Glomerular endothelial cell (primary cell): ENCODE measurements at places on chromosomes 12 and 14.

GRCh38 chr12:89179983-89180382 lies 172.3 kb downstream of the DUSP6 start:
- no peak for DNase-seq

GRCh38 chr12:57105011-57105753 lies 6.0 kb downstream of the STAT6 start:
- no peak for DNase-seq

DNA sequence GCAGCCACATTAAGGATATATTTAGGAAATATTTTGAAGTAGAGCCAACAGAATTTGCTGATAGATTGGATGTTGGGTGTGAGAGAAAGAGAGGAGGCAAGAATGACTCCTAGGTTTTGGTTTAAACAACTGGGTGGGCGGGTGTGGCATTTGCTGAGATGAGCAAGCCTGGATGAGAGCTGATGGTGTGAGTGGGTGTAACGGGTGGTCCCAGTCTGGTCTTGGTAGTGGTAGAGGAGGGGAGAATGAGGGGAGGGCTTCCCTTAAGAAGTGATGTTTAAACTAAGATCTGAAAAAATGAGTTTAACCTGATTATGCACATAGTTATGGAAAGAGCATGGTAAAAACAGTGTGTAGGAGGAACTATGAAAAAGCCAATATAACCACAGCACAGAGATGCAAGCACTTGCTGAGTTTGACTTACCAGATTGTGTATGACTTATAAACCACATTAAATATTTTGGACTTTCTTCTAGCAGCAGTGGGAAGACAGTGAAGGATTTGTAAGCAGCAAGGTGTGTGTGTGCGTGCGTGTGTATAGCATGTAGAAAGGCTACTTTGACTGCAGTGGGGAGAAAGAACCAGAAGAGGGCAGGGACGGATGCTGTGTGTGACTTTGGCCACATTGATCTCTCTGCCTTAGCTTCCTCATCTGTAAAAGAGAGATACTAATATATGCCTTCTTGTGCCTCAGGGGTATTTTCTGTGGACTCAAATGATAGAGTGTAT lies 139.7 kb downstream of the PRIMA1 start:
- no peak for DNase-seq

DNA sequence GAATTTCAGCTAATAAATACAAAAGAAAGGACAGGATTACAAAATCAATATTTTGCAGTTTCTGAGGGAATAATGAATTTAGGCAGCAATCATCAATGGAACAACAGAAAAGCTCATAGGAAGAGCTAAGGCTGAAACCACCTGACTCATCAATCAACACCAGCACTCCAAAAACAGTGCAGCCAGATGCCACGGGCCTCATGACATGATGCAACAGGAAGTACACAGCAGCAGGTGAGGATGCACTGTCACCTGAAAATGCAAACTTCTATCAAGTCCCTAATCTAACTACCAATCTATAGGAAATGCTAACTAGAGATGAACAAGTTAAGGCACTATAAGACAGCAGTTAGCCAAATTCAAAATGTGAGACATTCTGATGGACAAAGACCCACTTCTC lies 21.7 kb downstream of the GNS start:
- no peak for DNase-seq

GRCh38 chr12:110279566-110280375 lies 1.3 kb upstream of the ATP2A2 start:
- no peak for DNase-seq

- no peak for DNase-seq
These were observed 209.7 kb upstream of the CDKN3 start for GRCh38 chr14:54186821-54187763.

- DNase-seq = no peak
These were observed 80.8 kb downstream of the BHLHE41 start for GRCh38 chr12:26044007-26044394.

DNA sequence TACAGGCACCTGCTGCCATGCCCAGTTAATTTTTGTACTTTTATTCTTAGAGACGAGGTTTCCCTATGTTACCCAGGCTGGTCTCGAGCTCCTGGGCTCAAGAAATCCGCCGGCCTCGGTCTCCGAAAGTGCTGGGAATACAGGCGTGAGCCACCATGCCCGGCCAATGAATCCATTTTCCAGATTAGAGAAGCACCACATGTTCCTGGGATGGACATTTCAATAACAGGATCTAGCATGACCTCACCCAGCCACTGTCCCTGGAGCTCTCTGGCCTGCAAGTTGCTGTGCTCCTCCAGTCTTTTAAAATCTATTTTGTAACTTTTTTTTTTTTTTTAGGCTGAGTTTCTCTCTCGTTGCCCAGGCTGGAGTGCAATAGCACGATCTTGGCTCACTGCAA lies 2.2 kb downstream of the GPR132 start:
- no peak for DNase-seq

- DNase-seq = no peak
These were observed 167.9 kb upstream of the NTF3 start for GRCh38 chr12:5264006-5264405.

GRCh38 chr12:14775636-14775980 lies 27.7 kb downstream of the WBP11 start:
- DNase-seq = no peak

DNA sequence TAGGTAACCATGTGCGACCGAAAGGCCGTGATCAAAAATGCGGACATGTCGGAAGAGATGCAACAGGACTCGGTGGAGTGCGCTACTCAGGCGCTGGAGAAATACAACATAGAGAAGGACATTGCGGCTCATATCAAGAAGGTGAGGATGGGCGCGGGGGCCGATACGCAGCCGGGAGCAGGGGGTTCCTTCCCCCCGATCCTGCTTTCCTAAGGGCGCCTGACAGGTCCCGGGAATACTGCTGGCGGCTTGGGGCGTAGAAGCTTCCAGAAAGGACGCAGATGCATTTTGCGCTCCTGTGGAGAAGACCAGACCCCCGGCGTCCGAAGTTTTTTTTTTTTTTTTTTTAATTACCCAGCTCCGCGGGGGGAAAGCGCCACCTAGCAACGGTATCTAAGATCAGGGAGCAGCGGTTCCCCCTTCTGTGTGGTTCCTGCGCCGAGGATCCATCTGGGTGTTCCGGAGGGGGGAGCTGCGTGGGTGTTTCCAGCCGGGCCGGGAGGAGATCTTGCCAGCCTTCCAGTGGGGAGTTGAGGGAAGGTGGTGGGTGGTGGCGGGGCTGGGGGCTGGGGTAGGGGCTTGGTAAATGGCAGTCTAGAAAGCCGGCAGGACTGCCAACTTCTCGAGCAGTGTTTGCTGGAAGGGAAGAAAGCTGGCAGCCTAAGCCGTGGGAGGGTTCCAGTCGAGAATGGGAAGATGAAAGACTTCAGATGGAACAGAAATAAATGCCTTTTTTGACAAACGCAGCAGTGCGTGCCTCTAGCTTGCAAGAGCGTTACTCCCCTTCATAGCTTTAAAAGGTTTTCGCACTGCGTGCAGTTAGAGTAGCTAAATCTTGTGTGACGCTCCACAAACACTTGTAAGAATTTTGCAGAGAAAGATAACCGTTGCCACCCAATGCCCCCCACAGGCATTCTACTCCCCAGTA lies 764 bp downstream of the DYNLL1 start:
- DNase-seq = no peak

DNA sequence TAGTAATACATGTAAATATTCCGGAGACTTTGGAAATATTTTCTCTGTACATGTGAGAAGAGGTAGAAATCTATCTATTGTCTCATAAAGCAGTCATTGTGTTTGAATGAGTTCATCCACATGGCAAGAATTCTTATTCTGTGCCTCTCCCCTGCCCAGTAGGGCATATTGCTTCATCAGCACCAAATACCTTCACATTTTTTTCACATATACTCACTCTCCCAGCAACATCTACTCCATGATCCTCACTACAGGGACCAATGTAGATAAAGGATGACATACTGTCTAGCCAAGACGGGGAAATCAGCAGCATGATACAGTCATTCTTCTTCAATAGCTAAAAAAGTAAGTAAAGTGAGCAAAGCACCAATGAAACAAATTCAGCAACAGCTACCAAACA lies 1.3 kb upstream of the TAS2R14 start:
- DNase-seq = no peak

GRCh38 chr14:104968541-104969401 lies 9.4 kb downstream of the AHNAK2 start:
- no peak for DNase-seq

DNA sequence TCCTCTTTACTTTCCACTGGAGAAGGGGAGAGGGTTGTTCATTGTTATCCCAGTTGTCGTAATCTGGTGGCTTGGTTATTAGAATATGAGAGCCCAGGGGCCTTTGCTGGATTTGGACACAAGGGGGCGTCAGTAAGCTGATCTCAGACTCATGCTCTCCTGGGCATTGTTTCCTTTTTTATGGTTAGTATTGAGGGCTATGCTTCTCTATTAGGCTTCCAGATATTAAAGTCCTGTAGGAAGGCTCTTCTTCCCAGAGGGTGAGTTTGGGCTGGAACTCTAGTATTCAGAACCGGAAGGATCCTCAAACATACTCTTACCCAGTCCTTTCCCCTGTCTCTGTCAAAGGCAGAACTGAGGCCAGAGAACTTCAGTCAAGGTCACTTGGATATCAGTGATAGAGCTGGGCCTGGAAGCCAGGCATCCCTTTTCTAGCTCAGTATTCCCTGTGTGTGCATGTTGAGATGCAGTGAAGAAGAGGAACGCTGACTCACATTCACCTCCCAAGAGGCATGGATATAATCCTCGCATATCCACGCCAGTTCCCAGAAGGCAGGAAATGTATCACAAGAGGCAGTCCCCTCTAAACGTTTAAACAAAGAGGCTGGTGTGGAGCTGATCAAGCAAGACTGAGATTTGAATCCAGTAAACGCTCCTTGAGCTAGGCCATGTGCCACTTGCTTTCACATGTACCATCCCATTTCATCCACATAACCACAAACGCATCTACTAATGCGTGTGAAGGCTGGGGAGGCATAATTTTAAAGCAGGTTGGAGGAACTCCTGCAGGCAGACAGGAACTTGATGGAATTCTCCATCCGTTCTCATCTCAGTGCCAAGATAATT lies 41.6 kb downstream of the UBE3B start:
- DNase-seq = peak; percentile 79

GRCh38 chr12:79732638-79733037 lies 41.9 kb upstream of the PAWR start:
- no peak for DNase-seq

DNA sequence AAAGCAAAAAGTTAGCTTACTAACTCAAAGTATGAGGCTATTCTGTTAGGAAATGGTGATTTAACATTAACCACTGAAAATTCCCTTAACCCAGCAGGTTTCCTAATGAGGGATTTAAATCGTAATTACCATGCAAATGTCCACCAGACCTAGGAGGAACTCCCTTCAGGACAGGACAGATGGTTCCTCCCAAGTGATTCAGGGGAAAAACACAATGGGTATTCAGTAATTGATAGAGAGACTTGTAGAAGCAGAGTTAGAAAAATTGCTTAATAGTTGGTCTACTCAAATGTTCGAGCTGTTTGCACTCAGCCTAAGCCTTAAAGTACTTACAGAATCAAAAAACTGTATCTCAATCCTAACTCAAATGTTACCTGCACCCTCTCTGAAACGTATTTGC lies 21.6 kb downstream of the RERGL start:
- DNase-seq = no peak

DNA sequence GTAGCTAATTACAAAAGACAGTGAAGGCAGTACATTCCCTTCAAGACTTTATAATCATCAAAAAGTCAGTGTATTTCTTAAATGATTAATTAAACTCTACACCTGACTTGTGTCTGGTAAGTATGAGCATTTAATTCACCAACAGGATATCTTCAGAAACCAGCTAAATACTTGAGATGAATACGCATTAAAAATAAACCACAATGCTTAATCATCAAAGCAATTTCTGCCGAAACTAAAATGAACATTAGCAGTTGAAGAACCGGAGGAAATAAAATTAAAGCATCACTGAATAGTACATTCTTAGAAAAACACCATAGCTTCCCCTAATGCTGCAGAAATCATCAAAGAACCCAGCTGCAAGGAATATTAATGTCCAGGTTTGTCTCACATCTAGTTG lies 32.7 kb downstream of the SLC25A21 start:
- no peak for DNase-seq

DNA sequence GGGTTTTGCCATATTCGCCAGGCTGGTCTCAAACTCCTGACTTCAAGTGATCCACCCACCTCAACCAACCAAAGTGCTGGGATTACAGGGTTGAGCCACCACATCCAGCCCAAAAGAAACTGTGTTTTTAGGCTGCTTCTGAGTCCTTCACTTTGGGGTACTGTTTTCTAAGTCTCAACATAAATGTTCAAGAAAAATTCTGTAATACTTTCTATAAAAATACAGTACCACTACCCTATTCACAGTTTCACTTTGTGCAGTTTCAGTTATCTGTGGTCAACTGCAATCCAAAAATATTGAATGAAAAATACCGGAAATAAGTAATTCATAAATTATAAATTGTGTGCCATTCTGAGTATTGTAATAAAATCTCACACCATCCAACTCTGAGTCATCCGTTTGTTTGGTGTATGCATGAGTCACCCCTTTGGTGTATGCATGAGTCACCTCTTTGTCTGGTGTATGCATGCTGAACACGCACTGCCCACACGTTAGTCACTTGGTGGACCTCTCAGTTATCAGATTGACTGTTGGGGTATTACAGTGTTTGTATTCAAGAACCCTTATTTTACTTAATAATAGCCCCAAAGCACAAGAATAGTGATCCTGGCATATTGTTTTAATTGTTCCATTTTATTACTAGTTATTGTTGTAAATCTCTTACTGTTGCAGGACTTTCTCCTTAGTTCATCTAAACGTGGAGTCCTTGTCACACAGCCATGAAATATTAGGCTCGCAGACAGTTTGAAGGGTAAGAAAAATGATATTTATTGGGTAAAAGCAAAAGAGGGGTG lies 190.2 kb downstream of the FSCB start:
- peak; percentile 3 for DNase-seq

DNA sequence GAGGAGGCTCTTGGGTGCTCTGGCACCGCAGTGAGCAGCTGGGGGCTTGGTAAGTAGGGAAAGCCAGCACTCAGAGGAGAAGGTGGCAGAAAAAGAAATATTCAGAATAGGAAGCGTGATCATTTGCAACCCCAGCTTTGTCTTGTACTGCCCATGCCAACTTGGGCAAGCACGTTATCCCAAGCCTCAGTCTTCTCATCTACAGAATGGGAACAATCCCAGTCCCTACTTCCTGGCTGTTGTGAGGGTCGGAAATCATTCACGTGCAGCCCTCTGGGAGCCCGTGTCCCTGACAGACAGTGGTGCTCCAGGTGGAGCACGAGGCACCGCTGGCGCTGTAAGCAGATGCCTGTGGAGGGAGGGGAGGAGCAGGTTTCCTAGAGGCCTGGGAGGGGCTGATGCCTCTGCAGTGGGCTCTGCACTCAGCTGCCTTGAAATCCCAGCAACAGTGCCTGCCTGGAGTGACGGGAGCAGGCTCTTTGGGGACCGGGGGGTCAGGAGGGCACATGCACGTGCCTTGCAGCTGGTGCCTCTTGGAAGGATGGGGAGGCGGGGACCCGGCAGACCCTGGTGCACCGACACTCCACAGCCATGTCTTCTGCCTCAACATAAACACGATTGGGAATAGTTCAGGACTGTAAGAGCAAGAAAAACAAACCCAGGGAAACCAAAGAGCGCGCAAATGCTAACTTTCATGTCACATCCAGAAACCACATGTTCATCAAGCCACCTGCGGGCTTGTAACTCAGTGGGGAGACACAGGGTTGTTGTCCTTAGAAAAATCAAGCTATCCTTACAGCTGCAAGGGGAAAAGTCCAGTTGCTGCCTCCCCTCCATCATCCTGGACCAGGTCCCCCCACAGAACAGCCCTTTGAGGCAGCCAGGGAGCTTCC lies 86.5 kb upstream of the DIO3 start:
- DNase-seq = no peak

GRCh38 chr14:70801836-70802235 lies 7.5 kb downstream of the MAP3K9 start:
- no peak for DNase-seq
